Common myeloid progenitor, CD34-positive (primary cell): ENCODE measurements at places on chromosomes 3 and 15.

- no peak for DNase-seq
These were observed 241.9 kb upstream of the PEX5L start for GRCh38 chr3:180278583-180279188.

DNA sequence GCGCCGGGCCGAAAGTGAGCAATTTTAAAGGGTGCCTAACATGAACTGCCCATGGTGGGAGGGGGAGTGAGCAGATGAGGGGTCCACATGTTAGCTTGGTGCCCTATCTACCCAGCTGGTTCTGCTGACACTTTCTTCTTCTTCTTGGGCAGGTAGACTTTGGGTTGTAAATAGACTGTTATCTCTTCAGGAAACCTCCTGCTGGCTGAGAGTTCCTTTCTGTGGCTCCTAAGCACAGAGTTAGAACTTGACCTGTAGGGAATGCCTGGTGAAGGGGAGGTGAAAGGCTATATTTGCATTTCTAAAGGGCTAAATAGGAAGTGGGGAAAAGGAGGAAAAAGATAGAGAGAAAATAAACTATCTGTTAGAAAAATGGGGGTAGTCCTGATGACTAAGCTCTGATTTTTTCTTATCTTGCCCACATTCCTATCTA lies 521.4 kb upstream of the TGFBR2 start:
- no peak for DNase-seq

DNA sequence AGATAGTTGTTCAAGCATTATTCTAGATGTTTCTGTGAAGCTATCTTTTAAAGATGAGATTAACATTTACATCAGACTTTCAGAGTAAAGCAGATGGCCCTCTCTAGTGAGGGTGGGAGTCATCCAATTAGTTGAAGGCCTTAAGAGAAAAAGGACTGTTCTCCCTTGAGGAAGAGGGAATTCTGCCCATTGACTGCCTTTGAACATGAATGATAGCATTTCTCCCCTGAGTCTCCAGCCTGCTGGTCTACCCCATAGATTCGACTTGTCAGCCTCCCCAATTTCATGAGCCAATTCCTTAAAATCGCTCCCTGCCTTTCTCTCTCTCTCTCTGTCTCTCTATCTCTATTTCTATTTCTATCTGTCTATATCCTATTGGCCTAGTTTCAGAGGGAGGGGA lies 115.5 kb downstream of the EBLN2 start:
- DNase-seq = no peak

DNA sequence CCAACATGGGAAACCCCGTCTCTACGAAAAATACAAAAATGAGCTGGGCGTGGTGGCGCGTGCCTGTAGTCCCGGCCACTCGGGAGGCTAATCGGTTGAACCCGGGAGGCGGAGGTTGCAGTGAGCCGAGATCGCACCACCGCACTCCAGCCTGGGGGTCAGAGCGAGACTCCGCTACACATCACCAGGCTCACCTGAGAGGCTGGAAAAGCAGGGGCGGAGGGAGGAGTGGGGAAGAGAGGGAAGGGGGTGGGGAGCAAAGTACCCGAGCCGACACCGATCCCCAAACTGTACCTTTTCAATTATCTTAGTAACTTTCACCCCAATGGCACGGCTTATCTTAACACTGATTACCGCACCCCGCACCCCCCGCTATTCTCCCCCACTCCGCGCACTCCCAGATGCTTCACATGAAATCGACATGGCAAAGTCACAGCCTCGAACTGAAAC lies 46.4 kb upstream of the SYNM start:
- DNase-seq = no peak

GRCh38 chr3:38490281-38491030 lies 5.7 kb upstream of the EXOG start:
- no peak for DNase-seq

GRCh38 chr3:111323019-111323418 lies 219.0 kb upstream of the CD96 start:
- DNase-seq = no peak

DNA sequence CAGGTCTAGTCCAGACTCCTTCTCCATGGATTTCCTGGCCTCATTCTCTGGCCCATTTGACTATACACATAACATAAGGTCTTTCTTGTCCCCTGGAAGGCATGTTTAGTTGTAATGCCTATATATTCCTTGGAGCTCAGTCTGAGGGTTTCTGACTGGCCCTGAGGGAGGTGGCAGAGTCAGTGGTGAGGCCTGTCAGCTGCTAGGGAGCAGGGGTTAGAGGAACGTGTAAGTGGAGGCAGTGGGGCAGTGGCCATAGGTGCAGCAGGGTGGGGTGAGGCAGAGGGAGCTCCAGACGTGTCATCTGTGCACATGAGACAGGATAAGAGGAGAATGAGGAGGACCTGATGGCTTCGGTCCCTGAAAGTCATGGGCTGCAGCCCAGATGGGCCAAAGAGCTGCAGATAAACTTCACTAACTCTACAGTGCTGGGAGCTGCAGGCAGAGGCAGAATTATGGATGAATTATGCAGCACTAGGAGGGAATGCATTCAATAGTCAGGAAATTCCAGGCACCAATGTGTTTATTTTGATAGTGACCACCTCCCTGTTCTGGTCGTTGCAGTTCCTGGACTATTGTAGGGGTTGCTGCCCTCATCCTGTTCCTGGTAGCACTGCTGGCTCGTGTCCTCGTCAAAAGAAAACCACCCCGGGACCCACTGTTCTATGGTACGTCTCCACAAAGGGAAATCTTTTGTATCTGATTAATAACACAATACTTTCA lies 4.9 kb downstream of the TM6SF1 start:
- no peak for DNase-seq

GRCh38 chr3:82145742-82146141 lies 384.3 kb upstream of the GBE1 start:
- no peak for DNase-seq

- no peak for DNase-seq
These were observed 129.4 kb downstream of the CHST2 start for GRCh38 chr3:143249014-143249413.

GRCh38 chr15:71455107-71455506 lies 339.8 kb downstream of the THSD4 start:
- DNase-seq = no peak

GRCh38 chr15:75347222-75348033 lies 589 bp downstream of the NEIL1 start:
- DNase-seq = peak; percentile 89

DNA sequence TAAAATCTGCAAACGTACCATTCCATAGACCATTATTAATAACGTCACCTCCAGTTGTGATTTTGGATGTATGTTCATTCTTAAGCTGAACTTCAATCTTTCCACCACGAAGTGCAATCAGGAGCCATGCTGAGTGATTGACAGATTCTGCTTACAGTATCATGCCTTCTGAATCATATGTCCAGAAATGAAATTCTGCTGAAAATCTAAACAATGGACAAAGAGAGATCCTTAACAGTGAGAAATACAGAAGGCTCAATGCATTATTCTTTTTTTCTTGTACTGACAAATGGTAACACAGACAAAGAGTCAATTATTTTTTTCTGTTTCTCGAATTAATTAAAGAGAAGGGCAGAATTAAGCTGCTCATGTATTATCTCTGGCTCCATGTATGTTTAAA lies 1114.5 kb downstream of the EPHA3 start:
- DNase-seq = no peak

DNA sequence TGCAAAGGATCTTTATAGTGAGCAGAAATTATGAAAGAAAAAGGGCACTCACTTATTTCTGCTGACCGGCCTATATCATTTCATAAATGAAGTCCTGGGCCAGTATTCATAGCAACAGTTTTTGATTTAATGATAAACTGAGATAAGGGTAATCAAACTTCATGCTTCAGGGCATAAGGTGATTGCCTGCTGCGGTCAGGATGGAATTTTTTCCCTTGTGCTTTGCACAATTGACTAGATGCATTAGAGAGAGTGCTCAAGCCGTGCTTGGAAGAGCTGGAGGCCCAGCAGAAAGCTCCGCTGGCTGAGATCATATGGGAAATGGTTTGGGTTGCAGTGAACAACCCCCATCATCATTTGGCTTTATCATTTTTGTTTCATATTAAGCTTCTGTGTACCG lies 10.4 kb downstream of the SEMA6D start:
- no peak for DNase-seq

- no peak for DNase-seq
These were observed 143.9 kb downstream of the OR4M2 start for GRCh38 chr15:22224241-22224671.

GRCh38 chr3:131216801-131217200 lies 164.8 kb upstream of the NUDT16 start:
- DNase-seq = peak; percentile 7

DNA sequence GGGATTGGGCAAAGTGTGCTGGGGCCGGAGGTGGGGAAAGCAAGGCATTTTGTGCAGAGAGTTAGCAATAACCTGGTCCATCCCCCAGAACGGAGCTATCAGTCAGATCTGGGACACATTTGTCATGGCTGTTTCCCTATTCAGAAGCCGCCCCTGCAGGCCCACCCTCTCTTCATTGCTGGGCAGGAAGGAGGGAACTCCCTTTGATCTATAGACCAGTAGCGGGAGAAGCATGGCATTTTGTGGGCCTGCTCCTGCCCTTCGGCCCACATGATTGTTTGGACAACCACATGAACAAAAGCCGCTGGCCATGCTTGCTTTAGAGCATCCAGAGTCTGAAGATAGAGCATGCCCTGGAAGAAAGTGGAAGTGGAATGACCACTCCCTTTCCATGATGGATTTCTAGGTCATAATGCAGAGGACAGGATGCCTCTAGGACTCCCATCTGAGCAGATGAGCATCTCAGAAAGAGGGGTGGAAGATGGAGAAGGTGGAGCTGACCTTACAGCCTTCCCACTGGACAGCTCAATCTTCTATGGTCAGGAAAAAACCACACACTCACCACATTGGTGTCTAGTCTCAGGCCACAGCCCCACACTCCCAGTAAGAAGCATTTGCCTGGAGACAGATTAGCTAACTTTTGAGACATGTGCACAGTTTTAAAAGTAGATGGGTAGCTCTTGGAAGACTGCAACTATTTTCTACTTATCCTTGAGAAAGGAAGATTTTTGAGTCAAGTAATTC lies 11.9 kb upstream of the LRTM1 start:
- no peak for DNase-seq

GRCh38 chr3:126130081-126130855 lies 46.3 kb upstream of the SLC41A3 start:
- no peak for DNase-seq

DNA sequence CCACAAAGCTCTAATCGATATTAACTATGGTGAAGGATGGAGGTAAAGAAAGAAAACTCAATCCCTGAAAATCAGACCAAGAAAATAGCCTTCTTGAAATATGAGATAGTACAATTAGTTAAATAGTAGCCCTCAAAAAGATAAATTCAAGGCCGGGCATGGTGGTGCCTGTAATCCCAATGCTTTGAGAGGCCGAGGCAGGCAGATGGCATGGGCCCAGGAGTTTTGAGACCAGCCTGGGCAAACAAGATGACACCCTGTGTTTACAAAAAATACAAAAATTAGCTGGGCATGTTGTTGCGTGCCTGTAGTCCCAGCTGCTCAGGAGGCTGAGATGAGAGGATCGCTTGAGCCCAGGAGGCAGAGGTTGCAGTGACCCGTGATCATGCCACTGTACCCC lies 31.6 kb upstream of the CEP152 start:
- no peak for DNase-seq

- DNase-seq = no peak
These were observed 304.0 kb upstream of the TLE3 start for GRCh38 chr15:70401709-70402108.

GRCh38 chr3:73143401-73143800 lies 81.9 kb downstream of the EBLN2 start:
- DNase-seq = no peak

- no peak for DNase-seq
These were observed 105.2 kb downstream of the LIPC start for GRCh38 chr15:58537033-58537432.

- no peak for DNase-seq
These were observed 58.3 kb downstream of the SMAD6 start for GRCh38 chr15:66760097-66760967.

DNA sequence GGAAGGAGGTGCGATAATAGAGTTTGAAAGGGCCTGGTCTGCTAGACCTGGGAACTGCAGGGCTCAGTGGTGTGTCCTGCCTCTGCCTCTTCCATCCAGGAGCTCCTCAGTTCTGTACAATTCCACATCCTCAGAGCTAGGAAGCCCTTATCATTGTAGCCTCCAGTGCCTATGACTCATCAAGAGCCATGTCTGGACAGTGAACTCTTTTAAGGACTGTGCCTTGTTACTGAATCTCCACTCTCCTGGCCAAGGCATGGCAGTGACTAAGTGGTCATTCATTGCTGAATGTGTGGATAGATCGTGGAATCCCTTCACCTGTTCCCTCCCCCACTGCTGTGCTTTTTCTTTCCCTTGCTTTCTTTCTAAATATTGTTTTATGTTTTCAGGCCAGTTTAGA lies 2.9 kb downstream of the TIMP4 start:
- no peak for DNase-seq

- DNase-seq = peak; percentile 28
These were observed 172.6 kb downstream of the P3H2 start for GRCh38 chr3:189947948-189948723.

DNA sequence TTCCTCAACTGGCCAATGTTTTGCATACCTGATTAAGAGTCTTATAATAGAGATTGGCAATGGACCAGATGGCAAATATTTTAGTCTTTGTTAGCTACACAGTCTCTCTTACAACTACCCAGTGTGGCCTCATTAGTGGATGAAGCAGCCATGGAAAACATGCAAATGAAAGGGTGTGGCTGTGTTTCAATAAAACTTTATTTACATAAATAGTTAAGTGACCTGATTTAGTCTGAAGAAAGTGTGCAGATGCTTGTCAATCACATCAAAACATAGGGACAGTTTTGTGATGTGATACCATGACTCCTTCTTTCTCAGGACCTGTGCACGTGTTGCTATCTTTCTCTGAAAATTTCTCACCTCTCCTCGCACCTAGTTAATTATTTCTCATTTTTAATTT lies 309.8 kb upstream of the GRM7 start:
- DNase-seq = no peak

DNA sequence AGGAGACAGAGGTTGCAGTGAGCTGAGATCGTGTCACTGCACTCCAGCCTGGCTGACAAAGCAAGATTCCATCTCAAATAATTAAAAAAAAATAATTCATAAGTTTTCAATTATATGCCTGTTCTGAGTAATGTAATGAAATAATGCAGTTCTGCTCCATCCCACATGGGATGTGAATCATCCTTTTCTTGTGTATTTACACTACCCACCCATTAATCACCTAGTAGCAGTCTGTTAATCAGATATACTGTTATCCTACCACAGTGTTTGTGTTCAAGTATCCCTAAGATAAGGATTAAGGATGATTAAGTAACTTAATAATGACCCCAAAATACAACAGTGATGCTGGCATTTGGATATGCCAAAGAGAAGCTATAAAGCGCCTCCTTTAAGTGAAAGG lies 38.8 kb downstream of the PIGB start:
- no peak for DNase-seq

DNA sequence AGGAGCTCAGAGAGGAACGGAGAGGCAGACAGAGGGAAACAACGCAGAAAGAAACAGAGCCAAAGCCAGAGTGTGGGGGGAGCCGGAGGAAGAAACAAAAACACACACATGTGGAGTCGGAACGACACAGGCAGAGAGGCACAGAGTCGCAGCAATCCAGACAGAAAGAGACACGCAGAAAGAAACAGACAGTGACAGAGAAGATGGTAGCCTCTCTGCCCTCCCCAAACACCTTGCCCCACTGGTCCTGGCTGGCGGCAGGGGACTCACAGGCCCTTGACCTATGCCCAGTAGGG lies 1.7 kb downstream of the NCKIPSD start:
- no peak for DNase-seq
